ENCODE measurements at places on chromosomes 4 and X. TPM values are rescaled to one million over a fixed set of nuclear protein-coding genes. Genes with fewer than 3 reads are reported as not detected.

GRCh38 chr4:164383358-164384220 lies 370.3 kb upstream of the SMIM31 start:
- DNase-seq: peak; percentile 61

DNA sequence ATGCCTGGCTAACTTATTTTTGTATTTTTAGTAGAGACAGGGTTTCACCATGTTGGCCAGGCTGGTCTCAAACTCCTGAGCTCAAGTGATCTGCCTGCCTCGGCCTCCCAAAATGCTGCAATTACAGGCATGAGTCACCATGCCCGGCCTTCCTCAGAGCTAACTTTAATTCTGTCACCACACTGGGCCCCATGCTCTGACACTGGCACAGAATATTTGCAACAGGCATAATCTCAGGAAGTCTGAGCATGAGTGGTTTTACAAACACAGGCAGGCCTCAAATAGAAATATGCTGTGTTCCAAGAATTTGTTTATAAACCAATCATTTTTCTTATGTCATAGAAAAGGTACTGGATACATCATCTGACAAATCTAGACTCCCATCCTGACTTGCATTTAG lies 32.7 kb upstream of the FAM9C start:
- DNase-seq: no peak

Gene ARHGAP36
- total RNA-seq: 31.8 TPM

DNA sequence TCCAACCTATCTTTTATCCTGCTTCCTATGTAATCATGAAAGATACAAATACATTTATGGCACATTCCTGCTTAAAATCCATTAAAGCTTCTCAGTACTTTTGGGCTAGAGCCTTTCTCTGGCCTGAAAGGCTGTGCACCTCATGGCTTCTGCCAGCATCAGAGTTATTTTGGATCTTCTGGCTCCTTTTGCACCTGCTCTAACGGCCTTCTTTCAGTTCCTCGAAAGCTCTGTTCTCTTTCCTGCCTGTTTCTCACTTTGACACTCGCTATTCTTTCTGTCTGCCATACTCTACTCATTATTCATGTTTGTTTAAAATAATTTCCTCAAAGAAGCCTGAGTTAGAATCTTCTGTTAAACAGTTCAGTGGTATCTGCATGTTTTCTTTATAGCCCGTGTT lies 86.0 kb downstream of the LRP2BP start:
- no peak for DNase-seq

GRCh38 chr4:11427121-11427996 lies 1.3 kb downstream of the HS3ST1 start:
- no peak for DNase-seq

All from skin of body (tissue), 3 donors.